ENCODE measurements at places on chromosomes 6 and 20.

GRCh38 chr6:40400738-40401137 lies 186.4 kb downstream of the LRFN2 start:
- no peak for DNase-seq

GRCh38 chr6:32271429-32271828 lies 47.6 kb upstream of the NOTCH4 start:
- DNase-seq = peak; percentile 6

DNA sequence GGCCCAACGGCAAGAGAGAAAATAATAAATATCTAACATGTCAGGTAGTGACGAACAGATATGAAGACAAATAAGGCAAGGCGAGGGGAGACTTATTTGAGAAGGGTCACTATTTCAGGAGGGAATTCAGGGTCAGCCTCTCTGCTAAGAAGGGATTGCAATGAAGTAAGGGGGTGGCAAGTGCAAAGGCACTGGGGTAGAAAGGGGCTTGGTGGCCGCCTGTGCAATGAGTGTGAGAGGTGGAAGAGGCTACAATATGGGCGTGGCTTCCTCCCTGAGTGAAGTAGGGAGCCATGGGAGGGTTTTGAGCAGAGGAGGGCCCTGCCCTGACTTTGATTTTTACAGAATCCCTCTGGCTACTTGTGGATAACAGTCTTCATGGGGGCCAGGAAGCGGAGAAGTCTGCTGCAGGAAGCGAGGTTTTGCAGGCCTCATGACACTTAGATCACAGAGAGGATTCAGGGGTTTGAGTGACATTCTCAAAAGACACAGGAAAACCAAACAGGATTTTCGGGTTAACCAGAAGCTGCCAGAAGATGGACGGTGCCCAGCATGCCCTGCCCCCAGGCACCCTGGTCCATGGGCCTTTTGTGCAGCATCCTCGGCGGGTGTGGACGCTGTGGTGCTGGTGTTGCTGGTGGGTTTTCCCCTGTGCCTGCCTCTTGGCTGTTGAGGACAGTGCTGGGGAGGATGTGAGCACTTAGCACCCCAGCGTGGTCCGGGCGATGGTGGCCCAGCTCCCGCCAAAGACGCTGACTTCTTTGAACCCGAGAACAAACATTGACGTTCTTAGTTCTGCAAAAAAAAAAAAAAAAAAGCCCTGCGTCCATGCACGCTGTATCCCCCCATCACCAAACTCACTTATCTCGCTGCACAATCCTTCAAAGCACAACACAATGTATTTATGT lies 124.2 kb upstream of the PTPN1 start:
- DNase-seq = peak; percentile 49

GRCh38 chr20:11851646-11852045 lies 66.0 kb upstream of the BTBD3 start:
- DNase-seq = no peak

DNA sequence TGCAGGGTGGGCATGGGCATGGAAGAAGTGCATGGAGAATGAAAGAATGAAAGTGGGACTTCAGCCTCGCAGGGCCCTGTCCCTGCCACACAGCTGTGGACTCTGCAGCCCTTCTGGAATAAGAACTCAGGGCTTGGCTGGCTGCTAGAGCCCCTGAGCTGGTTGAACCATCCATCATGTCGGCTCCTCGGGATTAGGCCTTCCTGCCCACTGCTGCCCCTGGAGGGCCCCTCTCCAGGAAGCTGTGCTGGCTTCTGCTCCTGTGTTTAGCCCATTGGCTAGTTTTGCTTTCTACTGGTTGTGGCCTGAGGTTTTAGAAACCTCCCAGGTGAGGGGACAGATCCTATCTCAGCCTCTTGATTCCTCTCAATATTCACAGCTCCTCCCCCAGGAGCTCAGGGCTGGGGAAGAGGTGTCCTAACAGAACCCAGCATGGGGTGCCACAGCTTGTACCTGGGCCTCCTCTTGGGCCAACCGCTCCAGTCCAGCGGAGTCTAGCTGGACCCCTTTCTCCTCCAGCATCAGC lies 7.9 kb downstream of the AARS2 start:
- no peak for DNase-seq

DNA sequence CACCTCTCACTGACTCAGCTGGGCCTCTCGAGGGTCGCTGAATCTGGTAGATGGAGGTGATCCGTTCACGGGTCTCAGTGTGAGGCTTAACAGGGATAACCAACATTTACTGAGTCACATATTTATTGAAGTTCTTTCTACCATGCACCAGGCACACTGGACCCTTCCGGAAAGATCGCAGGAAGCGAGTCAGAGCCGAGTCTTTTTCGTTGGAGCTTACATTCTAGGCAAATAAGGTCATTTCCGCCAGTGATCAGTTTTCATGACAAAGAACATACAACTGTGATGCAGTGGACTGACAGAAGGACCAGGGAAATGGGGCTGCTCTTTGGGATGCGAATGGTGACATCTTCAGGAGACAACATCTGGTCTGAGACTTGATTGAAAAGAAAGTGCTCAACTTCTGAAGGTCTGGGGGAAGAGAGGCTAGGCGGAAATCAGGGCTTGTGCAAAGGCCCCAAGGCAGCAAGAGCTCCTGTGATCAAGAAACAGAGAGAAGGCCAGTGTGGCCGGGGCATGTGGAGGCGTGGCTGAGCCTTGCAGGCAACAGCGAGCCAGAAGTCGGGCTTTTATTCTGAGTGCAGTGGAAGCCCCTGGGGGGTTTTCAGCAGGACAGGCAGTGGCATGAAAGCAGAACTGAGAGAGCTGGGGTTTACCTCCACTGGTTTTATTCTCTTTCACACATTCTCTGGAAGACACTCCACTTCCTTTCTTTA lies 56.7 kb downstream of the APCDD1L start:
- no peak for DNase-seq

DNA sequence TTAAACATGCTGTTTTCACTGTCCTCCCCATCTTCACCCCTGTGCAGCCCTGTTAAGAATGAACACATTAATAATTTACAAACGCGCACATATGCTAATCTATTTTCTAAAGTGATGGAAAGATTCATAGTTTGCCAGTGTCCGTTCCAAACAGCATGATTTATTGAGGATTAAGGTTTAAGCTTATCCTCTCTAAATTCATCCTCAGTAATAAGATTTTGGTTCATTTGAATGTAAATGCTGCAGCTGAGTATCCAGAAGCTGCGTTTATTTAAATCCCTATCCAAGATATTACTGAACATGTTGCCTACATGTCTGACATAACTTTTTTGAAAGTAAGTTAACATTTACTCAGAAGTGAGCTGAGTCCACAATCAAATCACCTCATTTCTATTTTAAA lies 42.8 kb upstream of the FAM135A start:
- DNase-seq = no peak

DNA sequence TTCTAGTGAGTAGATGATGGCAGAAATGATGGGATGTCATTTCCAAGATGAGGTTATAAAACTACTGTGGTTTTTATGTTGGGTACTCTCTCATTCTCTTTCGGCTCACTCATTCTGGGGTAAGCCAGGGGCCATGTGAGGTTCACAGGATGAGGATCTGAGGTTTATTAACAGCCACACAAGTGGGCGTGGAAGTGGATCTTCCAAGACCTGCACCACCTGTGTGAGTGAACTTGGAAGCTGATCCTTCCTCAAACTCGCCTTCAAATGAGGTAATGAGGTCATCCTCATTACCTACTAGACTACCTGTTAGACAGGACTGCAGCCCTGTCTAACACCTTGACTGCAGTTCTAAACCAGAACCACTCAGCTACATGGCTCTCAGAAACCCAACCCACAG lies 45.1 kb upstream of the TAGAP start:
- no peak for DNase-seq

GRCh38 chr6:29995340-29995777 lies 53.0 kb downstream of the HLA-A start:
- no peak for DNase-seq

- DNase-seq = no peak
These were observed 55.7 kb downstream of the SNX5 start for GRCh38 chr20:17912916-17913315.

DNA sequence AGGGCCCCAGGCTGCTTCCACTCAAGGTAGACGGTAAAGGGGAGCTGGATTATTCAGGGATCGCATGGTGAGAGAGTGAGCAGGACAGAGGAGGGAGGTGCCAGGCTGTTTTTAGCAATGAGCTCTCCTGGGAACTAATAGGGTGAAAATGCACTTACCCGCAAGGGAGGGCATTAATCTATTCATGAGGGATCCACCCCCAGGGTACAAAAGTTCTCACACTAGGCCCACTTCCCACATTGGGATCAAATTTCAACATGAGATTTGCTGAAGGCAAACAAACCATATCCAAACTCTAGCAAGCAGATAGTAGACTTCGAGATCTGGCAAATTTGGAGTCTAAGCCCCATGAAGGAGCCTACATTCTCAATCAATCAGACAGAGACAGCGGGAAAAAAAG lies 408.6 kb downstream of the RNF144B start:
- DNase-seq = no peak

- no peak for DNase-seq
These were observed 33.2 kb upstream of the TFAP2C start for GRCh38 chr20:56595746-56596475.

DNA sequence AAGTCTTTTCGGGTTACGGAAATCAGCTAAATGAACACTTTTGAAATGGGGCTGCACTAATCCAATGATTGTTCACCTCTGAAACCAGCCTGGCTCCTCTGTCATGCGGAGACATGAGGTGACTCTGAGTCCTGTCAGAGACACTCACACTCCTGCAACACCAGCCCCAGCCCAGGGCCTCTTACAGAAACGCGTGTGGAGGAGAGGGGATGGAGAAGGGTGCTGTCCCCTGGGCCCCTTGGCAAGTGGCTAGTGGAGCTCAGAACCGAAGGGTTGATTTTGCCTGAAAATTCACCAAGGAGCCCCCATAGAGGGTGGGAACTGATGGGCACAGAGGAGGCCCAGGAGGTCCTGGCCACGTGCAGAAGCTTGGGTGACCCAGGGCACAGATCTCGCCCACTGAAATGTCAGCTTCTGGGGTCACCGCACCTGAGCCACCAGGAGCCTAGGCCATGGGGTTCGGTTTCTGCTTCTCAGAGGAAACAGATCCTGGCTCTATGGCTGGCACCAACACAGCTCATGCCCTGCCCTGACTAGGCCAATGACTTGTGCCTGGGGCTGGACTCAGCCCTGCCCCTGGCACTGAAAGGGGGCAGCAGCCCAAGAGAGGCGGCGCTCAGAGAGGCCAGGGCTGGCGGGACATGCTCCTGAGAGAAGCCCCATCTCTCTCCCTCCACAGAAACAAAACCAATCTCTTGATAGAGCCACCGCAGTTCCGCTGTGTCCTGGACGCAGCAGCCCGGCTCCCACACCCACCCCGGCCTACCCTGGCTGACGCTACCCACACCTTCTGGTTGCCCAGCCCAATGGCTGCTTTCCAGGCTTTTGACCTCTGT lies 144.7 kb downstream of the ERMARD start:
- DNase-seq = no peak

DNA sequence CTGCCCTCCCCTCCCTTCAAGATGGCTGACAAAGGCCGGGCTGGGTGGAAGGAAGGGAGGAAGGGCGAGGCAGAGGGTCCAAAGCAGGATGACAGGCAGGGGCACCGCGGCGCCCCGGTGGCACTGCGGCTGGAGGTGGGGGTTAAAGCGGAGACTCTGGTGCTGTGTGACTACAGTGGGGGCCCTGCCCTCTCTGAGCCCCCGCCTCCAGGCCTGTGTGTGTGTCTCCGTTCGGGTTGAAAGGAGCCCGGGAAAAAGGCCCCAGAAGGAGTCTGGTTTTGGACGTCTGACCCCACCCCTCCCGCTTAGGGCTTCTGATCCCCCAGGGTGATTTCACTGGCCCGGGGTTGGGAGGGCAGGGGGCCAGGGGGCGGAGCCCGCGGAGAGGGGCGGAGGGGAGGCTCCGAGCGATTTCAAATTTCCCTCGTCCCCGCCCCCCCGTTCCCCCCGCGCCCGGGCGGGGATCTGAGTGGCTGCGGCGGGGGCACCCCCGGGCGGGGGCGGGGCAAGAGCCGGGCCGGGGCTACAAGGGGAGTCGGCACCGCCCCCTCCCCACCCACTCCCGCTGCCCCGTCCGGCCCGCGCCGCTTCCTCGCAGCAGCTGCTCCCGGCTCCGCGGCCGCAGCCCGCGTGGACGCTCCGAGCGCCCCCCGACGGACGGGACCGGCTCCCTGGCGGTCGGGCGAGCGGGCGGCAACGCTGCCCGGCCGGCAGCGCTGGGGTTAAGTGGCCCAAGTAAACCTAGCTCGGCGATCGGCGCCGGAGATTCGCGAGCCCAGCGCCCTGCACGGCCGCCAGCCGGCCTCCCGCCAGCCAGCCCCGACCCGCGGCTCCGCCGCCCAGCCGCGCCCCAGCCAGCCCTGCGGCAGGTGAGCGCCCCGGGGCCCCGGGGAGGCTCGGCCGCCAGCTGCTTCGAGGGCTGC lies at the start of gene DNMT3B:
DNMT3B (plus strand) TSS at position 555 of the 923 bp plus-strand sequence. CDS start 17,939 bp downstream, outside the sequence.
- peak; percentile 60 for DNase-seq

DNA sequence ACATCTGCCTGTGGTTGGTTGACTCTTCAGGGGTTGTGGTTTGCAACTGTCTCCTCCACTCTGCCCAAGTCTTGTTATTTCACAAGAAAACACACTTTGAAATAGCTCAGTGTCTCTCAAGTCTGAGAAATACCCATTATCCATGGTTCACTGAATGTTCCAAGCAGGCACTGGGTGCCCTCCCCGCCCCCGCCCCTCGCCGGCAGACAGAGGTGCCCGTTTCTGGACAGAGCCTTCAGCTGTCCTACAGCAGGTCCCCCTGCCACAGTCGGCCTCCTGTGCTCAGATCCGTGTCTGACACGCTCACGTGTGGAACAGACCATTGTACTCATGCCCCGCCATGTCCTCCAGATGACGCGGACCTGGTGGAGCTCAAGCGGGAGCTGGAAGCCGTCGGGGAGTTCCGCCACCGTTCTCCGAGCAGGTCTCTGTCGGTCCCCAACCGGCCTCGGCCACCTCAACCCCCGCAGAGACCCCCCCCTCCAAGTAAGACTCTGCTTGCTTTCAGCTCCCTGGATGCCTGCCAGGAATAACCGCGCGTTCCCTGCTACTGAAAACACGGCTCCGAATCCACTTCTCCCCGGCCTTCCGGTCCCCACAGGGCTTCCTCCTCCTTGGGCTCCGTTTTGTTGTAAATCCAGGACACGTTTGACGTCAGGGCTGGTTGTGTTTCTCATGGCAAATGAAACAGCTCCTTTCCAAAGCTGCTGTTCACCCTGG lies 81.4 kb downstream of the SERAC1 start:
- DNase-seq = no peak

- DNase-seq = no peak
These were observed 97.3 kb upstream of the FOXA2 start for GRCh38 chr20:22681591-22682248.

DNA sequence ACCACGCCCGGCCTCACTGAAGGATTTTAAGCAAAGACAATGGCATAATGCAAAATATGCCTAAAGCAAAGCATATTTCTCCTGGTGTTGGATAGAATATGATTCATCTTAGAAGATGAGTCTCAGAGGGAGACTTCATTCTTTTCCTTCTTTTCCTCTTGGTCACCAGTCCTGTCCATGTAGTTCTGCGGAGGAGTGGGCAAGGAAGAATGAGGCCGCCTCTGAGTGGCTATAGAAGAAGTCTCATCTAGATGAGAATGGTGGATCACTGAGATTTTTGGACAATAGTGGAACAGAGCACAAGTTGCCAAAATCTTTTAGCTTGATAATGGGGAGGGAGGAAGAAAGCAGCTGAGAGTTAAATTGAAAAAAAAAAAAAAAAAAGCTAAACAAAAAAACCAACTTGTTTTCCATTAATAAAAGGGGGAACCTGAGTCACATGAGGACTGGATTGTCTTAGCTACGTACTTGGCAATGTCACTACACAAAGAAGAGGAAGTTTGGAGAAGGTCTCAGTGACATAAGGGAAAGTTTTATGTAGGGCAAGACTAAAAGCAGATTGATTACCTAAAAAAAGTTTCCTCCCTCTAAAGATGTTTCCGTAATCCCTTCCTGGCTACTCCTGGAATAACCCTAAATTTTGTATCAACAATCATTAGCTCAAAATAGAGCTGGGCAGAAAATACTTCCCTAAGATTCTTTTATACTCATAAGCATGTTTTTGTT lies 6.0 kb downstream of the CD83 start:
- DNase-seq = no peak
